ENCODE measurements at places on chromosomes 11 and 22. TPM values are rescaled to one million over a fixed set of nuclear protein-coding genes. Genes with fewer than 3 reads are reported as not detected.

OR5B21 gene
- total RNA-seq, result not detected

FHIP1B gene
- total RNA-seq, result 35.7 TPM

ACER3 gene
- total RNA-seq, result 26.3 TPM

SCN4B gene
- 9.1 TPM for total RNA-seq

TMEM45B gene
- total RNA-seq, result 0.94 TPM

GNG3 gene
- 28.8 TPM for total RNA-seq

BTG4 gene
- total RNA-seq, result not detected

MS4A6A gene
- total RNA-seq, result 1.6 TPM

MS4A6E gene
- not detected for total RNA-seq

HTR3B gene
- not detected for total RNA-seq

CASP5 gene
- total RNA-seq, result not detected

KCNQ1OT1 gene
- 17.2 TPM for total RNA-seq

NCR3LG1 gene
- 23.8 TPM for total RNA-seq

FAM180B gene
- not detected for total RNA-seq

IL18 gene
- not detected for total RNA-seq

JAM3 gene
- total RNA-seq, result 46.0 TPM

TMEM184B gene
- 17.8 TPM for total RNA-seq

PGA5 gene
- total RNA-seq, result not detected

TMEM218 gene
- 25.0 TPM for total RNA-seq

MYBPC3 gene
- not detected for total RNA-seq

XRCC6 gene
- total RNA-seq, result 192 TPM

ACR gene
- total RNA-seq, result not detected

TTC28 gene
- total RNA-seq, result 243 TPM
